Activated T-cell treated with anti-CD3 and anti-CD28 coated beads, Interleukin-2, amount 50 U/mL, for 48 hours (primary cell): ENCODE measurements at places on chromosomes 1 and 21.

GRCh38 chr1:14138687-14139086 is 438.7 kb downstream of the PRDM2 start:
- DNase-seq, result no peak

- no peak for DNase-seq
Observed at GRCh38 chr1:231139125-231139649, 22.7 kb upstream of the TRIM67 start.

- DNase-seq, result no peak
Observed at GRCh38 chr1:32447469-32448185, 17.2 kb upstream of the ZBTB8B start.

- no peak for DNase-seq
Observed at GRCh38 chr21:15260604-15261003, 195.8 kb upstream of the NRIP1 start.

GRCh38 chr1:54547601-54548388 is at the start of gene ACOT11:
TSS of gene ACOT11 (plus strand) at chr1:54548228. CDS start at chr1:54548310, 82 bp downstream.
- no peak for DNase-seq

GRCh38 chr1:69221524-69221923 is 346.2 kb upstream of the LRRC7 start:
- no peak for DNase-seq

- no peak for DNase-seq
Observed at GRCh38 chr1:91764471-91765115, 121.4 kb downstream of the TGFBR3 start.

DNA sequence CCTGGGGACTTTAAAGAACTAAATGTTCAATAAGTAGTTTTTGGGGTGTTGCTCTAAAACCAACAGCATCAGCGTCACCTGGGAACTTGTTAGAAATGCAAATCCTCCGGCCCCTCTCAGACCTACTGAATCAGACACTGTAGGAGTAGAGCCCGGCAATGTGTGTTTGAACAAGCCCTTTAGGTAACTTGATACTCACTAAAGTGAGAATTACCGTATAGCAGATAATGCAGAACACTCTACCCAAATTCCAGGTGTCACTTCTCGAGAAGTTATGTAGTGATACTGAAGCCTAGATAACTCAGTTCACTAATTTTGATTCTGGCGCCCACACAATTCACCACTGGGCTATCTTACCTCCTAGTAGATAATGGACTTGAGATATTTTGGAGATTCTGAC is 3.7 kb upstream of the DPT start:
- no peak for DNase-seq

DNA sequence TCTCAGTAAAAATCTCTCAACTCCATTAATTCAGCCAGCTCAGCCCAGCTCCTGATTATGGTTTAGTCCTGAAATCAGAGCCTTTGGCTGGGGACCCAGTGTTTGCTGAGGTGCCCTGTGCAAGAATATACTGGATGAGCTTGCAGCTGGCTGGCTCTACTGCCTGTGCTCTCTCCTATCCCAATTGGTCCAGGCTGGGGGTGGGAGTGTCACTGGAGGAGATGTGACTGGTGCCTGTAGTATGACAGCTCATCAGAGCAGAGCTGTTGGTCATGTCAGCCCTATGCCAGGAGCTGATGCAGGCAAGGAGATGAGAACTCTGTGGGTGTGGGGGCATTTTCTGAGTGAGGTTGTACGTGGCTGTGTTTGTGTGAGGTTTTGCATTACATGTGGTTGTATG is 87.0 kb downstream of the TNR start:
- no peak for DNase-seq

GRCh38 chr1:207397525-207397926 is 56.6 kb upstream of the CR2 start:
- DNase-seq, result no peak

- no peak for DNase-seq
Observed at GRCh38 chr1:14543191-14543840, 55.2 kb upstream of the KAZN start.

GRCh38 chr1:212247179-212247721 is 38.0 kb upstream of the PPP2R5A start:
- no peak for DNase-seq

DNA sequence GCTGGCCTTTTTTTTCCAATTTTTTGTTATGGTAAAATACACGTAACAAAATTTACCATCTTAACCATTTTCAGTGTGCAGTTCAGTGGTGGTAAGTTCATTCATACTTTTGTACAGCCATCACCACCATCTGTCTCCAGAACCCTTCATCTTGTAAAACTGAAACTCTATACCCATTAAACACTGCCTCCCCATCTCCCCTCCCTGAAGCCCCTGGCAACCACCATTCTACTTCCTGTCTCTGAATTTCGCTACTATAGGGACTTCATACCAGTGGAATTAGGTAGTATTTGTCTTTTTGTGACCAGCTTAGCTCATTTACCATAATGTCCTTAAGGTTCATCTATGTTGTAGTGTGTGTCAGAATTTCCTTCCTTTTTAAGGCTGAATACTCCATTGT is 8.7 kb downstream of the PKNOX1 start:
- DNase-seq, result no peak

DNA sequence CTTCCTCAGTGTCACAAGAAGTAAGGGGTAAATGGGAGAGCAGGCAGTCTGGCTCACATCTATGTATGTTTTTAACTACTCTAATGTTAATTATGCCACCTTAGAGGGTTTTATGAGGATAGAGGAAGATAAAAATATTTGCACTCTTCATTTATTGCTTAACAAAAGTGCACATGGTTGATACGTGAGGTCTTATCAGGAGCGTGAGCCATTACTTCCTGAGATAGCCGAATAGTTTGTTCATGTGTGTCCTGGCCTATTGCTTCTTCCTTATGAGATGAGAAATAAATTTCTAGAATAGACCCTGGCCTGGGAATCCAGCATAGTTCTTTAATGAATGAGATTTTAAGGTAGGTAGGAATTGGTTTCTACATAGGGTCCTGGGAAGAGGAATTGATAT is 471.1 kb upstream of the B3GALT2 start:
- DNase-seq, result no peak

- no peak for DNase-seq
Observed at GRCh38 chr1:215517441-215517891, 49.6 kb upstream of the KCTD3 start.

- DNase-seq, result no peak
Observed at GRCh38 chr1:96308314-96308713, 413.3 kb upstream of the PTBP2 start.

- DNase-seq, result no peak
Observed at GRCh38 chr1:25723250-25723880, 76.6 kb upstream of the SELENON start.

DNA sequence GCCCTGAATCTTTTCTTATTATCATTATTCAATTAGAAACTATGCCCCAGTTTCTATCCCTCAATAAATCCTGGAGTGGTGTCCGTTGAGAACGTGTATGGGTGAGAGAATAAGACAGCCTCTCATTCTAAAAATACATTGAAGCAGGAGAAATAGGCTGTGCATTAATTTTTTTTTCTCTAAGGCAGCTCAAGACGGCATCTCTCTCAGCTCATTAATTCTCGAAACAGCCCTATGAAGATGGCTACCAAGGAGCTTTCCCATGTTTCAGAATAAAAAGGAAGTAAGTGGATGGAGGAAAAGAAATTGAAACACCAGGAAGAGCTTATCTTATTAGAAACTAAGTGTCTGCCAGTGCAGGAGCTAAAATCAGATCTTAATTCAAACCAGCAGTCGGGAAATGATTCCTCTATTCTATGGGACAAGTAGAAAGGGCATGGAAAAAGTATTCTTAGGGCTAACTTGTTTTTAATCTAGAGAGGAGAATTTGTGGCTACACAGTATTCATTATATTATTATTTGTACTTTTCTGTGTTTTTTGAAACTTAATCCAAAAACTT is 347.1 kb upstream of the PLD5 start:
- no peak for DNase-seq

- no peak for DNase-seq
Observed at GRCh38 chr1:188425687-188426086, 1596.9 kb downstream of the PLA2G4A start.

- DNase-seq, result no peak
Observed at GRCh38 chr1:37438869-37439343, 35.5 kb upstream of the ZC3H12A start.

GRCh38 chr1:187481581-187482148 is 652.9 kb downstream of the PLA2G4A start:
- no peak for DNase-seq

DNA sequence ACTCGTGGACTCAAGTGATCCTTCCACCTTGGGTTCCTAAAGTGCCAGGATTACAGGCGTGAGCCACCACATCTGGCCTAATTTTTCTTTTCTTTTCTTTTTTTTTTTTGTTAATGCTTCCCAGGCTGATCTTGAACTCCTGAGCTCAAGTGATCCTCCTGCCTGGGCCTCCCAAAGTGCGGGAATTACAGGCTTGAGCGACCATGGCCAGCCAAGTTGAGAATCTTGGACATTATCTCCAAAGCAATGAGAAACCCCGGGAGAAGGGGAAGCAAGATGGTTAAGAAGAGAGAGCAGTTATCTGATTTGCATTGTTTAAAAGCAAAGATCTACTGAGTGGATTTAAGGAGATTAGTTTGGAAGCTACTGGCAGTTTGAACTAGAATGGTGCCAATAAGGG is 9.1 kb downstream of the HIPK1 start:
- DNase-seq, result no peak

DNA sequence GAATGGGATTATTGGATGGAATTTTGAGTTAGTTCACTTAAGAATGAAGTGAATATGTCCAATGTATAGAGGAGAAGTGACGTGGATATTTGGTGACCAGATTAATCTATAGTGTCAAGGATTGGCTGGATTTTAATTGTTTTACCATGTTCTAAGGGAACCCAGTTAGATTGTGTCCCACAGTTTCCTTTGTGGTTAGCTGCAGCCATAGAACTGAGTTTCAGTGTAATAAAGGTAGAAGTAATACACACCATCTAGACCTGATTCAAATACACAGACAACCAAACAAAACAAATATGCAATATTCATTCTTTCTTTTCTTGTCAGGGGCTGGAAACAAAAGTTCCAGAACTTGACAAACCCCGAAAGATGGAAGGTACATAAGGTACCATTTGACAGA is 88.0 kb upstream of the RGS18 start:
- DNase-seq, result no peak

- DNase-seq, result no peak
Observed at GRCh38 chr1:18573170-18573569, 57.5 kb upstream of the PAX7 start.

GRCh38 chr21:41321908-41322495 is 5.4 kb downstream of the FAM3B start:
- DNase-seq, result no peak

DNA sequence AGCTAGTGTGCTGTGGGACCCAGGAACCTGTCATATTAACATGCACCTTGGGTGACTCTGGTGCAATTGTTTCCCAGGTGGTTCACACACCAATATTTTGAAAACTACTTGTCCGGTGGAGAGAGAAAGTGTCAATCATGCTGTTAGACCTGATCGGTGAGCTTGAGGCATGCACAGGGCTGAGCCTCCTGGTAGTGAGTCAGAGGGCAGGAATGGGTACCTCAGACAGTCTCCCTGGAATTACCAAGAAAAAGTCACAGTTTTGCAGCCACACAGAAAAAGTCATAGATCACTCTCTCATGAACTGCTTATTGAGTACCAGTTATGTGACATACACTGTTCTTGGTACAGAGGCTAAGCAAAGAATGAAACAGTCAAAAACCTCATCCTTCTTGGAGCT is 140.1 kb upstream of the NFIA start:
- no peak for DNase-seq

DNA sequence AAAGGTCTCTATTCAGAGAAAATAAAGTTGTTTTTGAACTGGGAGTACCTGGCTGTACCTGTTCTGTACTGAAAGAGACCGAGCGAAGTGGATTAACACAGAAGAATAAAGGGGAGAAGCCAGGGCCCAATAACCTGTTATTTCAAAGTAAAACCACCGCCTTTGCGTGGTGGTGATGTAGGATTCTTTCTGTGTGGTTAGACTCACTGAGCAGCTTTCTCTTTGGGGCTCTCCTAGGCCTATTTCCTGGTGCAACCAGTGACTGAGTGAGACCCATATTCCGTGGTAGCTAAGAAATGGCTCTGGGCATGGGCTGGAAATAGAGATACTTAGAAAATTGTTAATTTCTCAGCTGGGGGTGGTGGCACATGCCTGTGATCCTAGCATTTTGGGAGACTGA is 99.9 kb downstream of the XCL2 start:
- DNase-seq, result no peak

DNA sequence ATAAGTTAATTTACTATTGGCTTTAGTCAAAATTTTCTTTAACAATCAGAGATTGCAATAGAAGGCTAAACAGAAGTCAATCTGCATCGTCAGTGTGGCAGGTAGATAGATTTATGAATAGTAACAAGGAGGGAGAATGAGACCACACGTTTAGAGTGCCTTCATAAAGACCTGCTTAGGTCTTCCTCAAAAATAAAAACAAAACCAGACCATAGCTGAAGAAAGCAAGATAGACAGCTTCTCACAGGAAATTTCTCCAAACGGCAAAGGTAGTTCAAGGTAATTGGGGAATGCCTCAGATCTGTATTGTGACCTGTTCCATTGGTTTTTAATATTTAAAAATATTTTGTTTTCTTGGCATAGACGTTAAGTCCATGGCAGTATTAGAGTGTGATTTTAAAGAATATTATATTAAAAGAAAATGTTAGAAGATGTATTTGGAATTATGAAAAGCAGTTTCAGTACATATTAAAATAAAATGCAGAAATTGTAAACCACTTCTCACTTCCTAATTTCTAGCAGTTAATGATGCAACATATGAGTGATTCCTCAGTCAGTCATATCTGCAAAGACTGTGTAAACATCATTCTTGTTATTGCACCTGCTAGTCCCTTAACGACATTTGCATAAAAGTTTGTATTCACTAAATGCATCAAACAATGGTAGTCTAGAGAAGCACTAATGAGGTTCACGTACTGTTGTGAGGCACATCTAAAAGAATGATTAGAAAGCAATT is 278.0 kb downstream of the HLX start:
- DNase-seq, result no peak

- no peak for DNase-seq
Observed at GRCh38 chr1:208933984-208934525, 649.5 kb upstream of the CAMK1G start.

GRCh38 chr21:45309069-45309986 is 21.6 kb upstream of the POFUT2 start:
- peak; percentile 69 for DNase-seq

DNA sequence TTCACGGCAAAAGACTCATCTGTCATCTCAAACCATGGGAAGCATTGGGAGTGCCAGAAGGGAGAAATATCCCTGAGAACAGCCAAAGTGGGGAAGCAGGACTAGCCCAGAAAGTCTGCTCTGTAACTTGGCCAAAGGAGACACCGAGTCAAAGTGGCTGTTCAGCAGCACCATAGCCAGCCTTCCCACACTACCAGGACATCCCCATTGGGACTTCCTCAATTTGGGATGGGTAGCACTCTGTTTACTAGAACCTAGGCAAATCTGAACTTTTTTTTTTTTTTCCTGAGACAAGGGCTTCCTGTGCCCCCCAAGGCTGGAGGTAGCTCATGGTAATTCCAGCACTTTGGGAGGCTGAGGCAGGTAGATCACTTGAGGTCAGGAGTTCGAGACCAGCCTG is 93.0 kb downstream of the ENAH start:
- no peak for DNase-seq

- DNase-seq, result peak; percentile 61
Observed at GRCh38 chr1:145846201-145846612, 777 bp downstream of the NUDT17 start.

- no peak for DNase-seq
Observed at GRCh38 chr1:193951984-193952383, 765.6 kb upstream of the B3GALT2 start.
